ENCODE measurements at places on chromosomes 7 and 10. TPM values are rescaled to one million over a fixed set of nuclear protein-coding genes. Genes with fewer than 3 reads are reported as not detected.

Gene LOXL4
- 70.5 TPM for total RNA-seq

Gene VAX1
- not detected for total RNA-seq

Gene ITPRID1
- total RNA-seq, result not detected

Gene ESYT2
- 84.9 TPM for total RNA-seq

Gene LLCFC1
- total RNA-seq, result not detected

Gene NPY4R2
- not detected for total RNA-seq

Gene HMX3
- not detected for total RNA-seq

Gene SRRM3
- total RNA-seq, result 0.66 TPM

Gene CTNNA3
- not detected for total RNA-seq

Gene ABCA13
- total RNA-seq, result 1.3 TPM

Gene HOXA10
- total RNA-seq, result 23.3 TPM

Data from placental pericyte (primary cell).